Renal cortex interstitium (tissue), 15 donors: ENCODE measurements at places on chromosomes 5 and 9.

DNA sequence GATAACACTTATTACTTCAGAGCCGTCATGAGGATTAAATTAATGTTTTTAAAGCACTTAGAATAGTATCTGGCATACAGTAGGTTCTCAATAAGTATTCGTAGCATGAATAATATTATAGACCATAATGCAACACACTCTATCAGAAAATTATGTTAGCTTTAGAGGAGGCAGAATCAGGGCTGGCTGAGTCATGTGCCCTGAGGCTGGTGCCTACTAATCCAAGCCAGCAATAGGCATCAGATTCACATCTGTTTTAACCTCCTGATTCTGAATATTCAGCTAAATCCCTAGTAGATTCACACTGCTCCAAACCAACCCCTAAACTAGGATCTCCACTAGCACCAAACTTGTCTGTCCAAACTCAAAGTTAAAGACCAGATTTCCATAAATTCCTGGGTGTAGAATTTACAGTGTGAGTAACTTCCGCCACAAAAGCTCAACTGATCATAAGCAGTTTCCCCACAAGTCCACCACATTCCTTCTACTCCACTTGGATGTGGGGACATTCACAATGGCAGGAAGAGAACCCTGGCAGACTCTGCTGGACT lies 170.0 kb upstream of the DAPK1 start:
- DNase-seq: no peak

- no peak for DNase-seq
These were observed 80.9 kb downstream of the SREK1 start for GRCh38 chr5:66224773-66225553.

DNA sequence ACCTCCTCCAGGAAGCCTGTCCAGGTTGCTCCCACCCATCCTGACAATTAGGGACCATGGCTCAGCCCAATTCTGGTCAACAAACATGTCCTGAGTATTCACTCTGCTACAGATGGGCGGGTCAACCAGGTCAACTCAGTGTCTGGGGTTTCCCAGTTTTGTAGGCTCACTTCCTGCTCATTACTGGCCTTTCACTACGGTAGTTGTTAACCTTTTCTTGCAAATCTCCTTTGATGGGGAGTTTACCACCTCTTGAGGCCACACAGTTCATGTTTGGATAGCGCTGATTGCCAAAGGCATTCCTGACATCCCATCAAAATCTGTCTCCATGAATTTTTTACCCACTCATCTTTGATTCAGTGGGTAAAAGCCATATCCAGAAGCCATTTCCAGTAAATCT lies 13.8 kb downstream of the TMEM8B start:
- no peak for DNase-seq

DNA sequence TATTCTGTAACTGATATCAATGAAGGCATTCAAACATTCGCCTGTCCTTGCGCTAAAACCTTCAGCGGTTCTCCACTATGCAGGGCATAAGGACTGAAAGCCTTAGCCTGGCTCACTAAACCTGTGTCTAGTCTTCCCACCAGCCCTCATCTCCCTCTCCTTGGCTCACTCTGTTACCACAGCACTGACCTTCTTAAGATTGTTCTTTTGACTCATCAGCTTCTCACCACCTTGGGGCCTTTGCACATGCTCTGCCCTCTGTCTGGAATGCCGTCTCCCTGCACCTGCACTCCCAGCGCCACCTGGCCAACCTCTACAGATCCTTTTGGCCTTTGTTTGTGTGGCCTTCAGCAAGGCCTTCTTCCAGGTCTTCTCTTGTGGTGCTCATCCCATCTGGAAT lies 131.8 kb upstream of the IER5L start:
- DNase-seq: no peak

- no peak for DNase-seq
These were observed 47.0 kb upstream of the CHD1 start for GRCh38 chr5:98975682-98976407.

- no peak for DNase-seq
These were observed 3.1 kb downstream of the TSPAN17 start for GRCh38 chr5:176650354-176650884.

GRCh38 chr9:38706493-38706892 lies 13.4 kb downstream of the FAM240B start:
- no peak for DNase-seq

- no peak for DNase-seq
These were observed 83.4 kb downstream of the LIFR start for GRCh38 chr5:38473008-38473407.

DNA sequence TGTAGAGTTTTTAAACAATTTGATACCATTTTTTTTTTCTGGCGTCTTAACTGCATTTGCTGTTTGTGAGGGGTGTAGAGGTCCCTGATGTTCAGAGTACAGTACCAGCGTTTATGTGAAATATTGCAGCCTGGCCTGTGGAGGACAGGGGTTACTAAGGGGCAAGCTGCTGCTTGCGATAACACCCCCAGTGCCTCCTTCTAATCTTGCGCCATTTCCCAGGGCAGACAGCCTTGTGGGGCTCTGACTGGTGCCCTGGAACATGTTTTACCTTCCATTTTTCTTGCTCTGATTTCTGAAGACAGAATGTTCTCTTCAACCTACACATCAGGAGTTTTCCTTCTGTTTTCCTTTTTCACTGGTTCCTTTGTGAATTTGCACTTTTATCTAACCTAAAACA lies 142.9 kb downstream of the DOCK8 start:
- no peak for DNase-seq

GRCh38 chr5:172107571-172107970 lies 80.5 kb downstream of the STK10 start:
- no peak for DNase-seq

DNA sequence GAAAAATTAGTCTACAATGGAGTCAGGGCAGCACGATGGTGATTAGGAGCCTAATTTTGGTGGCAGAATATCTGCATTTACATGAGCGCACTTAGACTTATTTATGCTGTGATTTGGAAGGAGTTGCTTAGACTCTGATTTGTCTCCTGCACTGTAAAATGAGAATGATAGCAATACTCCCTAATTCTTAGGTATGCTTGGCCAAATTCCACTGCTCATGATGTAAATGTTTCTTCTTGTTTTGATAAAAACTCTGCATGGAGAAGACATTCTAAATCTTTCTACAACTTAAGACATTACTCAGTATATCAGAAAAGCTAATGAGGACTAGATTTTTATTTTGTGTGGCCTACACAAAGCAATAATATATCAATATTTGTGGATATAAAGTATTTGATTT lies 205.4 kb downstream of the CDH18 start:
- DNase-seq: no peak

- DNase-seq: no peak
These were observed 143.5 kb downstream of the CARTPT start for GRCh38 chr5:71862507-71863060.

- no peak for DNase-seq
These were observed 158.7 kb downstream of the DRD1 start for GRCh38 chr5:175285261-175285660.

- DNase-seq: no peak
These were observed 20.3 kb downstream of the KIF2A start for GRCh38 chr5:62326302-62326701.

GRCh38 chr5:16304846-16305245 lies 125.3 kb upstream of the MARCHF11 start:
- DNase-seq: no peak

GRCh38 chr5:133426264-133426663 lies 186.1 kb downstream of the FSTL4 start:
- DNase-seq: no peak

- no peak for DNase-seq
These were observed 10.9 kb downstream of the CNTRL start for GRCh38 chr9:121085661-121086060.

DNA sequence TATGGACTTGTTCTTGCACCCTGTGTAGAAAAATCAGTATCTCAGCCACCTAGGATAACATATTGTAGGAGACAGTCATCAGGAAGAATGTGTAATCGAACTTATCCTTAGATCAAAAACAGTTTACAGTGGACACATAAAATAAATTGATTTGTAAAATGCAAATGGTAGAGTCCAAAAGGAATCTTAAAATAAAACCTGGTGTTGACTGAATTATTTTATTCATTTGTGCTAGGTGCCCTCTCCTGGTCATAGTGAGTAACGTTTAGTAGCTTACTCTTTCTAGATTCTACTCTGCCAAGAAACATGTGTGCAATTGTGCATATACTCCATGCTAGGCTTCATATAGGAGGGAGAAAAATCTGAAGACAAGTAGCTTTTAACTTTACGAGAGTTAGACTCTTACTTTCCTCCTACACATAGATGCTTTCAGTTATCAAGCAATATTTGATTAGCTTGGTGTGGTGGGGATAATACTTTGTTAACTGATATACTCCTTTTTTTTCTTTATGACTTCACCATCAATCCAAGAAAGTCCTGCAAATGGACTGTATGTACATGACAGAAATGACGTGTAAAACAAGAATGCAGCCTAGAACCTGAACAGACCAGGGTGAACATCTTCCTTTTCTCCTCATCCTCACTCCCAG lies 23.7 kb upstream of the LOX start:
- peak; percentile 3 for DNase-seq

- no peak for DNase-seq
These were observed 18.8 kb upstream of the KCNIP1 start for GRCh38 chr5:170484847-170485615.

DNA sequence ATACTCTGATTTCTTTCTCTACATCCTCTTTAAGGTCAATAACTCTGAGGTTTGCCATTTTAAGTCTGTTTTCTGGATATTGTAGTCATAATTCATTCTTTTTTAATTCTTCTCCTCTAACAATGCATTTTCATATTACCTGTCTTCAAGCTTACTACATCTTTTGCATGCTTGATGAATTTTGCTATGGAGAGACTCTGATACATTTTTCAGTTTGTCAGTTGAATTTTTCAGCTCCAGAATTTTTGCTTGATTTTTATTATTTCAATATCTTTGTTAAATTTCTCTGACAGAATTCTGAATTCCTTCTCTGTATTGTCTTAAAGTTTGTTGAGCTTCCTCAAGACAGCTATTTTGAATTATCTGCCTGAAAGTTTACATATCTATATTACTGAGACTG lies 159.8 kb upstream of the ST8SIA4 start:
- no peak for DNase-seq

DNA sequence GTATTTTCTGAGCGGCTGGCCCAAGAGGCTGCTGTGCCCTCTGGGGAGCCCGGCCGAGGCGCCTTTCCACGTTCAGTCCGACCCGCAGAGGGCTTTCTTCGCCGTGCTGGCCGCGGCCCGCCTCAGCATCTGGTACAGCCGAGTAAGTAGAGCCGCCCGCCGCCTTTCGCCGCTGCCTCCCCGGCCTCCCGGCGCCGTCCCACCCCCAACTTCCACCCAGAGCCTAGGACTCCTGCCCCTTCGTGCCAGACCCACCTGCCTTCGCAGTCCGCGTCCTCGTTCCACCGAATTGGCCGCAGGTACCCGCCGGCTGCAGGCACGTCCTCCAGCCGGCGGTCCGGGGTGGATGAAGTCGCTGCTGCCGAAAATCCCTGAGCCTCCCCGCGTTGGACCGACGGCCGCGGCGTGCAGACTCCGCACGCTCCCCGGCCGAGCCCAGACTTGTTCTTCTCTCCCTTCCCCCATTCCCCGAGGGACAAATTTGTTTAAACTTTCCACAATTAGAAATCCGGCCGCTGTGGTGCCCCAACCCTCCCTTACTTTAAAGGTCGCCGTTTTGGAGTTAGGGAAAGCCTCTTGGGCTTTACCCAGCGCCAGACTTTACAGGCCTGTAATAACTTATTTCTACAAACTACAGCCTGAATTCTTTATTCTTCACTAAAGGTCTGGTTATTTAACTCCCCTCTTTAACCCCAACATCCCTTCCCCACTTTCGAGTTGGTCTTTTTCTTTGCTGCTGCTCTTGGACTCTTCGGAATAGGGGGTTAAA lies 589 bp downstream of the RIC1 start:
- DNase-seq: peak; percentile 33

GRCh38 chr5:35214051-35214450 lies 16.2 kb downstream of the PRLR start:
- DNase-seq: no peak

DNA sequence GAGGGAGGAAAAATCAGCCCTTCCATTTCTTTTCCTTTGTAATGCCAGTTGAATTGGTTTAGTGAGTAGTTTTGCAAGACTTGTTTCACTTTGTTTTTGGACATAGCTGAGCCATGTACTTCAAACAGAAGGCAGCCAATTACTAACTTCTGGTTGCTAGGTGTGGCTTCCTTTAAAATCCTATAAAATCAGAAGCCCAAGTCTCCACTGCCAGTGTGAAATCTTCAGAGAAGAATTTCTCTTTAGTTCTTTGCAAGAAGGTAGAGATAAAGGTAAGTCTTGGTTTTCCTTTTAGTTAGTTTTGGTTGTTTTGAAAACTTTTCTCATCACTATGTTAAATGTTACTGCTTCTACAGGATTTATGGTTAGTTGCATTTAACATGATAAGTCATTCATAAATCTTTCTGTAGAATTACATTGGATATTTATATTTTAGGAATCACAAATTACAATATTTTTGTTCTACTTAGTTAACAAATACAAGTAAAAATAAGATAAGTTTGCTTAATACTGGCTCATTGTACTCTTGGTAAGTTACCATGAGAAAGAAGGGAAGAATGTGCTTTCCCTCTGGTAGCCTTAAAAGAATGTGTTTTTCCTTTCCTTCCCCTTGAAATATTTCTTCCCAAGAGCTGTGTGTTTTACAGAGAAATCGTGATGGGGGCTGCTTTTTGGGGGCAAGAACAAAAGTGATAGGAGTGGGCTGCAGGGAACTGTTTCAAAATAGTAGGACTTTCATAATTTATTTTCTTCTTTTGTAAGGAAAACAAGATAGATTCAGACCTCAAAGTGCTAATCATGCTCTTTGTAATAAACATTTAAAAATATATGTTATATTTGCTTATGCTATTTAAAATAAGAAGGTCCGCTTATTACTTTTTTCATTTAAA lies at the start of gene ANXA1:
Gene ANXA1, plus strand, starts transcription at position 213 of the 890 bp plus-strand sequence. CDS start 6,671 bp downstream, outside the sequence.
- DNase-seq: no peak

DNA sequence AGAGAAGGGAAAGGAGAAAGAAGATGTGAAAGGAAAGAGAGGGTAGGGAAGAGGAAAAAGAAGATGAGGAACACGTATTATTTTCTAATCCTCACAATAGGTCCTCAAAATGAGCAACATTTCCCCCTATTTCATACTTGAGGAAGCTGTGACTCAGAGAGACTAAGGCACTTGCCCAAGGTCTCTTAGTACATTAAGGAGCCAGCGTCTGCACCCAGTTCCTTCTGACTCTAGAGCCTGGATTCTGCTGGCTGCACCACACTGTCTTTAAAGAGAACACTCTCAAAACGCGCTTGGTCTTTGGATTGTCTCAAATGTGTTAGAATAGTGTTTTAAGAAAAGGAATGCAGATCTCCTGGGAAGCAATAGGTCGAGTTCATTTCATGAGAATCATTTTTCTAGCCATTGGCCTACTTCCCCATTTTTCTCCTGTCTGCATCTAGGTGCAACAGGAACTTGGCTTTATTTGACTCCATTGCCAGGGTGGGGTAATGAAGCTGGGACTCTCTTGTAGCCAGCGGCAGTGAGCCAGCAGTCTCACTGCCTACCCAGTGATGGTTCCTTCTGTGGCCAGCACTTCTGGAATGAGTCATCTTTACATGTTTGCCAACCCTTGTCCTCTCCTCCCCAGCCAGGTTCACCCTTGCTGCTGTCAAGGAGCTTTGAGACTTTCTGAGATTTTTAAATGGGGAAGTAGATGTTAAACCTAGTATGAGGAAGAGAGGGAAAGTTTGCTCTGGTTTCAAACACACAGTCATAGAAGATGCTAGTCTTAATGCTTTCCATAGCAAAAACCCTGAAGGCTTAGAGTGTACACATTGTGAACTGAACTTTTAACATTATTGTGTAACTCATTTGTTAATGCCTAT lies 82.7 kb downstream of the DOCK8 start:
- no peak for DNase-seq

GRCh38 chr5:87210743-87211142 lies 56.9 kb upstream of the RASA1 start:
- peak; percentile 20 for DNase-seq

- DNase-seq: no peak
These were observed 166.4 kb downstream of the PIK3R1 start for GRCh38 chr5:68381909-68382308.
